Stimulated activated CD4-positive, alpha-beta T cell treated with anti-CD3 and anti-CD28 coated beads, TNF-alpha, amount 100 ng/mL, for 24 hours (primary cell): ENCODE measurements at places on chromosomes 2 and 18.

- peak; percentile 41 for DNase-seq
Observed at GRCh38 chr2:97712693-97713295, 582 bp upstream of the ZAP70 start.

- no peak for DNase-seq
Observed at GRCh38 chr2:42421601-42422239, 60.7 kb upstream of the COX7A2L start.

GRCh38 chr2:215371915-215372897 lies 60.3 kb downstream of the ATIC start:
- DNase-seq: no peak

DNA sequence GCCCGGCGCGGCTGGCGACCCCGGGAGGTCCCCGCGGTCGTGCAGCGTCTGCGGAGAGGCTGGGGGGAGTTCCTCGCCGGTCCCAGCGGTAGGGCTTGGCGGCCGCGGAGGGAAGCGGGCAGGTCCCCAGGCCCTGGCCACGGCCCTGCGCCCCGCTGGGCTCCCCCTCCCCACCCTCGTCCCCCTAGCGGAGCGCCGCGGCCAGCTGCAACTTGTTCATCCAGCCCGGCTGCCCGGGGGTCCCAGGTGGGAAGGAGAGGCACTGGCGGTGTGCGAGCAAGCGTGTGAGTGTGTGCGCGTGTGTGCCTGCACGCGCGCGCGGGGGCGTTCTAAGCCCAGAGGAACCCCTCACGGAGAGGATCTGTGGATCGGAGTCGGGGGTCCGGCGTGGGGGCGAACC lies 1.3 kb downstream of the PTPRM start:
- peak; percentile 2 for DNase-seq

- DNase-seq: no peak
Observed at GRCh38 chr2:217856159-217856558, 146.6 kb downstream of the TNS1 start.

- no peak for DNase-seq
Observed at GRCh38 chr18:59022167-59022945, 117.3 kb upstream of the SEC11C start.

- DNase-seq: no peak
Observed at GRCh38 chr2:239339241-239339640, 61.6 kb downstream of the HDAC4 start.

- DNase-seq: no peak
Observed at GRCh38 chr2:227503433-227504406, 31.8 kb downstream of the AGFG1 start.
